ENCODE measurements at places on chromosomes 3 and 15.

DNA sequence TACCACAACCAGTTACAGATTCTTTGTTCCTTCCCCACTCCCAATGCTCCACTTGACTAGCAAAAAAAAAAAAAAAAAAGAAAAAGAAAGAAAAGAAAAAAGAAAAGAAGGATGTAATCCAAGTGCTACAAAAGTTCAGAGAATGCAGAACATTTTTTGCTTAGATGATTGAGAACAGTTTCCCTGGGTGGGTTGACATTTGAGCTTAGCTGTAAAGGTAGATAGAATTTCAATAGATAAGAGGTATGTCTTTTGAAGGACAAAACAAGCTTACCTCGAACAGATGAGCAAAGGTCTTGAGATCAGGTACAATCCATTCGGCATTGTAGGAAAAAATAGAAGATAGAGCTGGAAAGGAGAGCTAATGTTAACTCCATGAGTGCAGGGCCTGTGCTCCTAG lies 344.6 kb upstream of the NECTIN3 start:
- DNase-seq = no peak

DNA sequence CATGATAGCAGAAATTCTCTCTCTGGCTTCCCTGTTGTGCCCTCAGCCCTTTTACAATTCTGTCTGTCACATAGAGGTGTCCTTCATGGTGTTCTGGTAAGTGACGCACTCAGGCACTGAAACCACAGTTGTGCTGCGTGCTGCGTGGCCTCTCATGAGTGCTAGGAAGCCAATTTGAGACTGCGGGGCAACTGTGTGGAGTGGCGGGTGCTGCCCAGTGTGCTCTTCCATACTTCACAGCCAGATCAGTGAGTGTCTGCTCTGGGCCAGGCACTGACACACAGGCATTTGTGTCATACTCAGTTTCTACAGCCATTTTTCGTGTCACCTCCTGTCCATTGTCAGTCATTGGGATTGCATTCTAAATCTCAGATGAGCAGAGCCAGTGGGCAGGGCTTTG lies 133.1 kb upstream of the PLXNA1 start:
- DNase-seq = no peak

- no peak for DNase-seq
These were observed 495.2 kb upstream of the TBL1XR1 start for GRCh38 chr3:177692304-177692975.

- DNase-seq = no peak
These were observed 44.8 kb downstream of the ST8SIA2 start for GRCh38 chr15:92438471-92438870.

- DNase-seq = peak; percentile 99
These were observed 21.0 kb downstream of the SLCO2A1 start for GRCh38 chr3:134008630-134009156.

- DNase-seq = no peak
These were observed 357.4 kb upstream of the CDIN1 start for GRCh38 chr15:36221992-36222391.

DNA sequence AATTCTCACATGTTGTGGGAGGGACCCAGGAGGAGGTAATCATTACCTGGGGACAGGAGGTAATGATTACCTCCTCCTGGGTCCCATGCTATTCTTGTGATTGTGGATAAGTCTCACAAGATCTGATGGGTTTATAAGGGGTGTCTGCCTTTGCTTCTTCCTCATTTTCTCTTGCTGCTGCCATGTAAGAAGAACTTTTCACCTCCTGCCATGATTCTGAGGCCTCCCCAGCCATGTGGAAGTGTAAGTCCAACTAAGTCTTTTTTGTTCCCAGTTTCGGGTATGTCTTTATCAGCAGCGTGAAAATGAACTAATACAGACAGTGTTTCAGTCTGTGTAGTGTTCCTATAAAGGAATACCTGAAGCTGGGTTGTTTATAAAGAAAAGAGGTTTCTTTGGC lies 13.1 kb upstream of the KCTD6 start:
- DNase-seq = no peak

GRCh38 chr15:98649472-98650416 lies 1.4 kb downstream of the IGF1R start:
- DNase-seq = peak; percentile 50

GRCh38 chr3:114401346-114401745 lies 107.5 kb downstream of the TIGIT start:
- DNase-seq = no peak

GRCh38 chr3:31124373-31124772 lies 229.9 kb upstream of the GADL1 start:
- DNase-seq = no peak
